ENCODE measurements at places on chromosomes 7 and 10. TPM values are rescaled to one million over a fixed set of nuclear protein-coding genes. Genes with fewer than 3 reads are reported as not detected.

GRCh38 chr7:98265841-98266271 lies 13.8 kb upstream of the TECPR1 start:
- DNase-seq = no peak

DNA sequence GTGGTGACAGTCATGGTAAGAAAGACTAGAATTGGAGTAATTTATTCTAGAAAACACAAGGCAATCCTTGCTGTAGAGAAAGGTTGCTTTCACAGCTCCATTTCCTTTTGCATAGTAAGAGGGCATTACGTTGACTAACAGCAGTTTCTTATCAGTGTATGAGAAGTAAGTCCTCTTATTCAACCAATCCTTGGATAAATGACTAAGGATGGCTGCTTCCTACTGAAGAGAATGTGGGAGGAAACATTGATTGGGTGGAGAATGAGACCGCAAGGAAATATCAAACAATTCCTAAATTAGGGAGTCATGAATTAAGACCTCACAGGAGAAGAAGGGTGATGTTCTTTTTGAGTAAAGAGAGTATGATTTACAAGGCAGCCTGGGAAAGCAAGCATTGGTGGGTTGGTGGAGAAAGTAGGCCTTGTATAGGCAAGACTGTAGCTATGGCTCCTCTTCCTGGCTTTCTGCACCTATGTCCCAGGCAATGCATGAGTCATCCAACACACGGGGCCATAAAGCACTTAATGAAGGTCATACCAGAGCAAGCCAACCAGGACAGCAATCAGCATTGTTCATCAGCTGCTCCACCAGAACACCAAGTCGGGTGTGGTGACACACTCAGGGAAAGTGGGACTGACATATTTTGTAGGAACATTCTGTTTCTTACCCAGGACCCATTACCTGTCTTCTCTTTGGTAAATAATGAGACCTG lies 5.6 kb downstream of the MGAM start:
- DNase-seq = no peak

GRCh38 chr7:768881-769504 lies 41.9 kb upstream of the PRKAR1B start:
- peak; percentile 57 for DNase-seq

DNA sequence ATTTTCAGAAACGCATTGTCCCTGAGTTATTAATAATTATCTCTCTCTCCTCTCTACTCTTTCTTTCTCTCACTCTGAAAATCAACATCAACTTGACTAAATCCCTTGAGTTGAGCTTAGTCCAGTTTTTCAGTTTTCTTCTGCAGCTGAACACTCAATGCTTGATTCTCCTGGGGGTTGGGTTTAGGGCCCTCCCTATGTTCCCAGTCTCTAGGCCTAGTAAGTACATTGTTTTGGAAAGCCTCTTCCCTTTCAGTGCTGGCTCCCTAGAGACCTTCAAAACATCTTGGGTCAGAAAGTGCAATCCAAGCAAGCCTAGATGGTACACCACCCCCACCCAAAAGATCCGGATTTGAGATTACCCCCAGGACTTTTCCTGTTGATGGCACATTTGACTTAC lies 488.5 kb downstream of the LRMDA start:
- no peak for DNase-seq

- peak; percentile 52 for DNase-seq
Observed at GRCh38 chr7:2631946-2632732, at the start of gene TTYH3. Gene TTYH3 (plus strand): TSS chr7:2631986. CDS start chr7:2632156, 170 bp downstream.

The FXYD4 gene
- total RNA-seq = not detected

DNA sequence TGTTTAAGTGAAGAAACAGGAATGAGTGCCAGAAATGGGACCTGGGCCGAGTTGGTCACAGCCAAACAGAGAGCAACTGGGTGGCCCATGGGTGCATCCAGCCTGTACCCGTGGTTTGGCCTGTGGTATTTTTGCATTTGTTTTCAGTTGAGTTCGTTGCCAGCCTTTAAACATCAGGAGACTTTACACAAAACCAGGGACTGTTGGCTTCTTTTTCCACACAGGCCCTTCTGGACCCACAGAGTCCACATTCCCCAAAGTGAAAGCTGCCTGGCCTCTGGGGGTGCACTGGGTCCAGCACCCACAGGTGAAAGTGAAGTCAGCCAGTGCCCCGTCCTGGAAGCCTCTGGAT lies 54.1 kb upstream of the TNS3 start:
- no peak for DNase-seq

- DNase-seq = no peak
Observed at GRCh38 chr7:21941611-21942141, 4.0 kb downstream of the CDCA7L start.
